Urinary bladder (tissue), 4 donors: ENCODE measurements at places on chromosomes 6 and 20. TPM values are rescaled to one million over a fixed set of nuclear protein-coding genes. Genes with fewer than 3 reads are reported as not detected.

DNA sequence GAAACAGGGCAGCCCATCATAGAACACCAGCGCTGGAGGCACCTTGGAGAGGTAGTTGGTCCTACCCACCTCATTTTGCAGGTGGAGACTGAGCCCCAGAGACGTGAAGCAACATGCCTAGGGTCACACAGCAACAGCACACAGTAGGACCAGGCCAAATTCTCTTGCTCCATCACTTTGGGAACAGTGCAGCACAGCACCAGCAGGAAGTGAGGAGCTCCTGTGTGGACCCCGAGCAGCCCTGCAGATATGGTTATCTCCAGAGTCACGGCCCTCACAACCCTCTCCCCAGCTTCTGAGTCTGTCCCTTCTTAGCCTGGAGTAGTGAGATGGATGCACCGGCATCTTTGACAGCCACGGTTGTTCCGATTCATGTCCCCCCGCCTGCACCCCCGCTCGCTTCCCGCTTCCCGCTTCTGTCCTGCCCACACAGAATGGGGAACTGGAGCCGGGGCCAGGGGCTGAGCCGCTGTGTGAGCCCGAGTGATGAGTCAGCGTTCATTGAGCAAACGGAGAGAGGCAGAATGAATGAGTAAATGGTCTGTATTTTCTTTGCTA lies 72.6 kb upstream of the DUSP22 start:
- no peak for DNase-seq

- no peak for DNase-seq
These were observed 20.4 kb downstream of the VNN1 start for GRCh38 chr6:132693478-132693877.

- no peak for DNase-seq
These were observed 407.8 kb downstream of the EYS start for GRCh38 chr6:65299236-65299635.

GRCh38 chr6:43824703-43825064 lies 54.7 kb downstream of the VEGFA start:
- DNase-seq, result no peak

DNA sequence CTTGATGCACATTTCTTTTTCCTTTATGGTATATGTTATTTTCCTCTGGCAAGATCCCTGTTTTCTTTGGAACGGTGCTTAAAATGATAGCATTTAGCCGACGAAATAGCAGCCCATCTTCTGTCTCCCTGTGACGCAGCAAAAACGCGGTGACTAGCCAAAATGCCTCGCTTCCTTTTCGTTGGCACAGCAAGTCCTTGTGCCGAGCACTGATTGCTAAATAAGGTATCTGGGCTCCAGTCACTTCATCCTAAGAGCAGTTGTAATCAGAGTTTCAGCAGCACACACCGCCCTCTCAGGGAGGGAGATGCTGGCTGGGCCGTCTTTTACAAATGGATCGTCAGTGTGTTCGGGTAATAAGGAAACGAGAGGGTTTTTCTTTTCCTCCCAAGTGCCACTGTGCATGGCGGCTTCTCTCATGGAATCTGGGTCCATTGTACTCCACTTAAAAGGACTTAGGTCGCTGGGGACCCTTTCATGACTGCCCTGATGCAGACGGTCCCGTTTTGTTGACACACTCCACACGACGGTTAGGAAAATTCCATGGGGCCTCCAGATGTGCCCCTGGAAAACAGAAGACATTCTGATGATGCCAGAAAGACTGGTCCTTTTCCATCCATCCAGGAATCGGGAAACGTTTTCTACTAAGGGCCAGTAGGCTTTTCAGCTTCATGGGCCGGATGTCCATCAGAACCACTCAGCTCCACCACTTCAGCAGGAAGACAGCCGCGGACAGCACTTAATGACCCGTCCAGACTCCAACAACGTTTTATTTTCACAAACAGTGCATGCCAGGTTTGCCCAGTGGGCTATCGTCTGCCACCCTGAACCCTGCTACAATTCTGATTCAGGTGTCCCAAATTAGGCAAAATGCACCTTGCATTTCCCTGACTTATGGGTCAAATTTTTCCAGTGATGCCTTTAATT lies 185.5 kb downstream of the CDH4 start:
- peak; percentile 28 for DNase-seq

GRCh38 chr6:82085701-82086100 lies 161.8 kb downstream of the IBTK start:
- DNase-seq, result no peak

DNA sequence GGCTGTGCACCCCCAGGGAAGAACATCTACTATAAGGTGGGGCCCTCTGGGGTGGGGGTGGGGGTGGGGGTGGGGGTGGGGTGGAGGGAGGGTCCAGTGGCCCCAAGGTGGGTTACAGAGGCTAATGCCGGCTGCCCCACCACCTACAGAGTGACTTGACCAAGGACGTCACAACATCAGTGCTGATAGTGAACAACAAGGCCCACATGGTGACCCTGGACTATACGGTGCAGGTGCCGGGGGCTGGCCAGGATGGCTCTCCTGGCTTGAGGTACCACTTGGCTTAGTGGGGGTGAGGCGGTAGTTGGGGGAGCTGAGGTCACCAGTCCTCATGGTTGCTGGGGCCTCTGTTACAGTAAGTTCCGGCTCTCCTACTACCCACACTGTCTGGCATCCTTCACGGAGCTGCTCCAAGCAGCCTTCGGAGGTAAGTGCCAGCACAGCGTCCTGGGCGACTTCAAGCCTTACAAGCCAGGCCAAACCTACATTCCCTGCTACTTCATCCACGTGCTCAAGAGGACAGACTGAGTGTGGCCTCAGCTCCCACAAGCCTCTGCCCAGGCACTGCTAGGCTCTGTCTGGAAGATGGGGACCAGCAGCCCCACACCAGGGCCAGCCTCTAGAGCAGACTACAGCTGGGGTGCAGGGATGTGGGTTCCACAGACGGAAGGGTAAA lies 2.8 kb downstream of the GNMT start:
- DNase-seq, result no peak

DNA sequence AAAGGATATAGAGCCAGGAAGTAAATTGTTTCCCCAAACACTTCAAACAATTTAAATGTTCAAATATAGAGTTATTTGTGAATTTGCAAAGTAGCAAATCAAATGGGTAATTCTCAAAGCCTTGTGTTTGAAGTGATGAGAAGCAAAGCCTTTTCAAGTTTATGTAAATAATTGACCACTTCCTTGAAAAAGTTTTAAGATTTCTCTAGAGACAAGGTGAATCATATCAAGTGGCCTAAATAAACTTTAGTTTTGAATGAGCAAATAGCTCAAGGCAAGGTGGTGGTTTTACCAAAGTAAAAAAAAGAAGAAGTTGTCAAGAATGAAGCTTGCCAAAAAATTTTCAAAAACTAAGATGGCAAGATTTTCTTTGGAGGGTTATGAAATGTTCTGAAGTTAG lies 42.6 kb upstream of the IFNGR1 start:
- no peak for DNase-seq

- DNase-seq, result no peak
These were observed 25.6 kb upstream of the AHI1 start for GRCh38 chr6:135522965-135523692.

DNA sequence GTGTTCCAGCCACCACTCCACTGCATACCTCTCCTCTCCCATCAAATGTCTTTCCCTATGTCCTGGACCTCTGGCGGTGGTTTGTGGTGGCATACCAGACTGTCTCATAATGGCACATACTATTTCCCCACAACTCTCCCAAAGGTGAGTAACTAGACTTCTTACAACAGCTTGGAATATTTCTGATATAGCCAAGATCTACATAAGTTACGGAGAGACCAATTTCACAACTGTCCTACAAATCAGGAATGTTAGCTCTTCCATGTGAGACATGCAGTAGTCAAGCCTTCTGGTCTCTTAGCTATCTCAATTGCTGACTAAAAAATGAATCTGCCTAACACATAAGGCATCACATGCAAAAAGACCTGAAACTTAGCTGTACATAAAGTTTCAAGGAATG lies 588.9 kb downstream of the RNF144B start:
- no peak for DNase-seq

GRCh38 chr6:26300828-26301227 lies 64.2 kb upstream of the BTN3A2 start:
- no peak for DNase-seq

GRCh38 chr6:85049282-85049681 lies 284.9 kb upstream of the TBX18 start:
- DNase-seq, result no peak

- no peak for DNase-seq
These were observed 129.1 kb upstream of the MANEA start for GRCh38 chr6:95448208-95448607.

DNA sequence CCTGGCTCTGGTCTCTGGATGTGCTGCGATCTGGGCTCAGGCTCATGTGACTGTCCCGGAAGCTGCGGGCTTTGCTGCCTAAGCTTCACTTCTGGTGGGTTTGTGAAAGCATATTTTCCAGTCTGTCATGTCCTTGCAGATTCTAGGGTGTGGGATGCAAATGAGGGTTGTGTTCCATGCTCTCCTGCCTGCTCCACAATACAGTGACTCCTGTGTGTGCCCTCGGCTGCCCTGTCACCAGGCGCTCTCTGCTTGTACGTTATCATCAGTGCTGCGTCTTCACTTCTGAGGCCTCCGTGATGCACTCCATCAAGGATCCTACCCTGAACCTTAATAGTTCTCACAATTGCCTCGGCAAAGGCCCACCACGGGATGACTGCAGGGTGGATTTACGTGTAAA lies 84.2 kb downstream of the TTLL2 start:
- DNase-seq, result no peak

GRCh38 chr6:39137245-39137644 lies 22.3 kb upstream of the SAYSD1 start:
- DNase-seq, result no peak

GRCh38 chr6:106728296-106728870 lies 99.0 kb downstream of the QRSL1 start:
- DNase-seq, result no peak

DNA sequence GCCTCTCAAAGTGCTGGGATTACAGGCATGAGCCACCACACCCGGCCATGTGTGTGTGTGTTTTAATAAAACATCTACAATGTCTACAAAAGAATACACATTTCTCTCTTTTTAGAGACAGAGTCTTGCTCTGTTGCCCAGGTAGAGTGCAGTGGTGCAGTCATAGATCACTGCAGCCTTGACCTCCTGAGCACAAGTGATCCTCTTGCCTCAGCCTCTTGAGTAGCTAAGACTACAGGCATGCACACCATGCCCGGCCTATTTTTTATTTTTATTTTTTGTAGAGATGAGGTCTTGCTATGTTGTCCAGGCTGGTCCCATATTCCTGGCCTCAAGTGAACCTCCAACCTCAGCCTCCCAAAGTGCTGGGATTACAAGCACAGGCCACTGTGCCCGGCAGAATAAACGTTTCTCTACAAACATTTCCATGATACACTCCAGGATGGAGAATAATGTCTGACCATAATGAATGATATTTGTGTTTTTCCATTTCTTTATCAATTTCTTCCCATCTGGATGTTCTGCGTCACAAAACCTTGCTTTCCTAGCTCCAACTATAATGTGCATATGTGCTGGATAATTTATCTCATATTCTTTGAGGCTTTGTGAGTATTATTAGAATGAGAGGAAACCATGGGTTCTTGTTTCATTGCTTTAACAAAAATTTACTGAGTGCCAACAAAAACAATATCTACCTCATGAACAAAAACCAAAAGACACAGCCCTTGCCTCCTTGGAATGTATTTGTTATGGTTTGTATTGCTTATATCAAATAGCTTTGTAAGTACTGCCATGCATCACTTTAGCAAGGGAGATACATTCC lies 28.6 kb upstream of the CCN2 start:
- no peak for DNase-seq

DNA sequence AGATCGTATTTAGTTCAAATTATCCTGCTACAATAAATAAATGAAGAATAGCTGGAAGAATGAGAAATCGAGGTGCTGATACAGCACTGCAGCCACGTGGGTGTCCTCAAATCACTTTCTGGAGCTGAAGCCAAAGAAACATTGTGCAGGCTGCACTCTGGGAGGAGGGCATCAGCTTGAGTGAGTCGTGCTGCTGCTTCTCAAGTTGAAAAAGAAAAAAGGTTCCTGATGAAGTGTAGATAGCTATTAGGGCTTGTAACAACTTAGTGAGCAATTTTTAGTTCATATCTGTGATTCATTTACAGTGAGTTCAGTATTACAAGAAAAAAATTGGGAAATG lies 40.5 kb downstream of the DSE start:
- no peak for DNase-seq

GRCh38 chr6:134172020-134172705 lies 119.7 kb upstream of the SLC2A12 start:
- no peak for DNase-seq

DNA sequence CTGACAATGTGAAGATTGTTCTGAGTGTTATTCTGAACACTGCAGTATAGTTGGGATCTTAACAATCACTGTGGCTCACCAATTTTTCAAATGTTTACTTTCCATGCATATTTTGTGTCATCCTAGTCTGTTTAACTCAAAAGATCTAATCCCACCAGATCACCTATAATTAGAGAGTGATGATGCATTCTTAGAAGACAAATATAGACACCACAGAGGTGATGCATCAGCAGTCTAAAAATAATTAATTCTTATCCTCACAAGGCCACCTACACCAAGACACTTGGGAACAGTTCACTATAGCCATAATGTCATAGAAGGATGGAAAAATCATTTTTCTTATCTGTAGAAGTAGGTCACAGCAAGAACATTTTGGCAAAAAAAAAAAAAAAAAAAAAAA lies 154.8 kb downstream of the UBE3D start:
- DNase-seq, result no peak

GRCh38 chr6:54093326-54093948 lies 17.8 kb upstream of the MLIP start:
- no peak for DNase-seq

The SLC29A1 gene
- total RNA-seq, result 16.3 TPM

The NSFL1C gene
- 23.6 TPM for total RNA-seq

The TBXT gene
- total RNA-seq, result not detected

The CLIC5 gene
- total RNA-seq, result 4.3 TPM

The TSPO2 gene
- total RNA-seq, result not detected

The GPLD1 gene
- total RNA-seq, result 4.8 TPM

The ELOVL2 gene
- 6.2 TPM for total RNA-seq

The CYP21A2 gene
- not detected for total RNA-seq

The WFDC12 gene
- not detected for total RNA-seq

The HLA-DOA gene
- 2.7 TPM for total RNA-seq

The GNAS-AS1 gene
- total RNA-seq, result 1.4 TPM

The ADTRP gene
- total RNA-seq, result 7.4 TPM

The LZTS3 gene
- 3.1 TPM for total RNA-seq

The KIF16B gene
- total RNA-seq, result 23.6 TPM
